ENCODE measurements at places on chromosomes 6 and 20. TPM values are rescaled to one million over a fixed set of nuclear protein-coding genes. Genes with fewer than 3 reads are reported as not detected.
A peak's percentile ranks its signal among the peaks of the same experiment; 100 is the strongest.

GRCh38 chr20:50191544-50192363, 1.1 kb downstream of the CEBPB start:
- DNase-seq, result no peak

DNA sequence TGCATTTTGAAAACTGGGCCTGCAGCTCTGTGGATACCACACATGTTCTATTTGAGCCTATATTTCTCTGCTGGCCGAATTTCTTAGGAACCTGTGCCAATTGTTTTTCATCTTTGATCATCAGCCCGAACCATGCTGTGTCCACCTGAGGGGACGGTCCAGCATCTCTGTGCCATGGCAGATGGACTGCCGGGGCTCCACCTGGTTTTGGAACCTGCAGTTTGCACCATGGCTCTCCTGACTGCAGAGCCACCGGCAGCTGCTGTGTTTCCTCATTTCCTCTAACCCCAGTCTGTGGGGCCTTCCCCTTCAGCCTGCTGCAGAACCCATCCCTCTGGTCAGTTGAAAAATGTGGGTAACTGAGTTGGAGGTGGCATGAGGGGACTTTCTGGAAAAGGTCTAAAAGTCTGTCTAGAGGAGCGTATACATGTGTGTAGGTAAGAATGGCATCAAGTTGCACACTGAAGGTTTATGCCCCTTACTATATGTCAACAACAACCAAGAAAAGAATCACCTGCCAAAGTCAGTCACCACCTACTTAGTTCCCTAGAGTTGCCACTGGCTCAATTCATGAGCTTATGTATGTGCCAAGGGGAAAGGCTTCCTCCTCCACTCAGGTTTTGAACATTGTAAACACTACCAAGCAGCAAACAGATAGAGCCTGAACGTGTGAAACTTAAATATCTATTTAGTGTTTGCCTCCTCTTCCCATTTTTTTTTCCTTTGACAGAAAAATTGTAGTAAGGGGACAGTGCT, 548.2 kb downstream of the PRKN start:
- DNase-seq, result no peak

DNA sequence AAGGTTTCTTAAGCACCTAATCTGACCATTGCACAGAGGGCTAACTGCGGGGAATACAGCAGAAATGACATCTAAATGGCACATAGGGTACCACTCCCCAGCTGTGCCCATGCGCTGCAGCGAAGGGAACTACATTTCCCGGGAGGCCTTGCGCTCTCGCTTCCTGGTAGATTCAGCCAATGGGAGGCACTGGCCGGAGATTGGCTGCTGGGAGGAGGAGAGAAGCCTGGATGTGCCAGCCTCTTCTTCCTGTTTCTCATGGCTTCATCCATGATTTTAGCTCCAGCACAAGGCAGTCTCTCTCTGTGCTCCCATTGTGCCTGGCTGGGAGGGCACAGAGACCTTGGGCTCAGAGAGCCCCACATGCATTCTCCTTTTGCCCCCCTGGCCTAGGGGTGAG, 101.7 kb upstream of the FOXA2 start:
- DNase-seq, result peak; percentile 27

GRCh38 chr6:10964684-10965083, 77.8 kb downstream of the SYCP2L start:
- DNase-seq, result no peak

GRCh38 chr6:12450467-12450866, 160.3 kb downstream of the EDN1 start:
- no peak for DNase-seq

- DNase-seq, result no peak
These were observed 52.7 kb upstream of the FRMD1 start for GRCh38 chr6:168131464-168132415.

- no peak for DNase-seq
These were observed 41.2 kb downstream of the SLC35D3 start for GRCh38 chr6:136963259-136963658.

GRCh38 chr6:38865521-38866174, 150.5 kb downstream of the DNAH8 start:
- no peak for DNase-seq

DNA sequence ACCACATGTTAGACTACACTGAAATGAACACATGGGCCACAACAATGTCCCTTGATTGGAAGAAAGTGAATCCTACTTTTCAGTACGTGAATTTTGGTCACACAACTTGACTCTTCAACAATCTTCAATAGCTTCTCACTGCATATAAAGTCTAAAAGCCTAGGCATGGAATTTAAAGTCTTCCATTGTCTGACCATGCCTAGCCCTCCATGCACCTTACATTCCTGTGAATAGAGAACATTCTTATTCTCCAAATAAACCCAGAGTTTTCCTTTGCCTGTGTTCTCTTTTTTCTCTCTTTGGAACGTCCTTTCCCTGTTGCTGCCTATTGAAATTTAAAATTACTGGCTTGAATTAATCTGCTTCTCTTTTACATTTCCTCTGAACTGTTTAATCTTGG, 207.5 kb downstream of the ASCC3 start:
- no peak for DNase-seq

- no peak for DNase-seq
These were observed 66.5 kb upstream of the TFB1M start for GRCh38 chr6:155380666-155381332.

- no peak for DNase-seq
These were observed 239.6 kb downstream of the ANKRD60 start for GRCh38 chr20:57988828-57989227.

DNA sequence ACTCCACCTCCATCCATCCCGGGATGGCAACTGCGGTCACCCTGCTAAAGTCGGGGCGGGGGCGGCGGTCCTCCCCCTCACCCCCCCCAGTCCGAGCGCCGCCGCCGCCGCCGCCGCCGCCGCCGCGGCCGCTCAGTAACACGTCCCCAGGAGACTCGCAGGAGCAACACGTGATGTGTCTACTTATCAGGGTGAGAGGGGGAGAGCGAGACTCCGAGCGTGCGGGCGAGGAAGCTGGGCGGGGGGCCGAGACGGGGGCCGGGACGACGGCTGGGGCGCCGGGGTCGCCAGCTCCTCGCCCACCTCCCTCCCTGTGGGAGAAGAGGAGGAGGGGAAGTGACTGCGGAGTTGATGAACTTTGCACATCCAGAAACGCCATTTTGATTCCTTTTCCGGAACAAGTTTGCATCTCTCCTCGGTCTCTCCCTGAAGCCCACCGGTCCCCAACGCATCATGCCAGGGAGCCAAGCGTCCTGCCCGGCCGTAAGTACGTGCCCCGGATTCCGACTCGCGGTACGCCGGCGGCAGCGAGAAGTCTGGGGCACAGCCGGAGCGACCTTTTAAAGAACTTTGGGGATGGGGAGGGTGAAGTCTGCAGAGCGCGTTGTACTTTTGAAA, at the start of gene RREB1:
Gene RREB1 (plus strand): TSS at position 384 of the 618 bp plus-strand sequence. CDS start 73,951 bp downstream, outside the sequence.
- DNase-seq, result no peak

GRCh38 chr20:58800134-58800871, 50.4 kb downstream of the GNAS-AS1 start:
- DNase-seq, result no peak

GRCh38 chr6:52994839-52995088, 320 bp downstream of the GSTA4 start:
- DNase-seq, result no peak

GRCh38 chr6:102525336-102525735, 1131.8 kb downstream of the GRIK2 start:
- no peak for DNase-seq

DNA sequence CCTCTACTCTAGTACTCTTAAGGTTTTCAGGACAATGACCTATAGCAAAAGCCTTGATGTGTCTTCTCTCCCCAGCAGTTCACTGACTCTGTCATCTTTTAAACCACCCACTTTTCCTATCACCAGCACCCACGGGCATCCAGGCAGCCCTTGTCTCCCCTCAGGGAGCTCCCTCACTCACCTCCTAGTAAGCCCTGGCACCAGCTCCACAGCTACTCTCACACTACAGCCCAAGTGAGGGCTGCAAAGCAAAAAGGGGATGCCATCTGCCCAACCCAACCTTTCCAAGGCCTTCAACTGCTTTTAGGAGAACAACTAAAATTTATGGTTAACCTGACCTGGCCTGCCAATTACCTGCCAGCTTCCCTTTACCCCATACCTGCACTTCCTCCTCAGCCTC, 26.0 kb downstream of the GCLC start:
- no peak for DNase-seq

DNA sequence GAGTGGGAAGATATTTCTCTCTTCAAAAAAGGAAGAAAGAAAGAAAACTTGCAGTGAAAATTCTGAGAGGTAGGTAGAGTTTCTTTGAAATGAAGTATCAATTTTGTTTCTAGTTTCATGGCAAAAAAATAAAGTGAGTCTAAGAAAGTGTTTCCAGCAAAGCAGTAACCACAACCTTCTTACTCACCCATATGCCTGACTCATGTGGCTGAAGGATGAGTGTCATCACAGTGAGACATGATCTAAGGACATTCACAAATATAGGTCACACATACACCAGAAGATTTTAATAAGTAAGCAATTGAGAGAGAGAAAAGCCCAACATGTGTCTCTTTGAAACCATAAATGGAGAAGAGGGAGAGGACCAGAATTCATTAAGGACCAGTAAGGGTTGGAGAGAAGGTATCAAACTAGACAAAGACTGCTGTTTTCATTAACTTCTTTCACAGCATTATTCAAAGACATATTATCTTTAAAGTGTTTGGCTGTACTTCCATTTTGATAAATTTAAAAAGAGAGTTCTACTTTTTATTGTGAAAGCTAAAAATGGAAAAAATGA, 169.5 kb downstream of the FRK start:
- no peak for DNase-seq

DNA sequence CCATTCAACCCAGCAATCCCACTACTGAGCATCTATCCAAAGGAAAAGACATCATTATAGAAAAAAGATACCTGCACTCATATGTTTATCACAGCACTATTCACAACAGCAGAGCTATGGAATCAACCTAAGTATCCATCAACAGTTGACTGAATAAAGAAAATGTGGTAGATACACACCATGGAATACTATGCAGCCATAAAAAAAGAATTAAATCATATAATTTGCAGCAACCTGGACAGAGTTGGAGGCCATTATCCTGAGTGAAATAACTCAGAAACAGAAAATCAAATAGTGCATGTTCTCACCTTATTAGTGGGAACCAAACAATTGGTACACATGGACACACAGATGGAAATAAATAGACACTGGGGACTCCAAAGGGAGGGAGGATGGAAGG, 23.2 kb downstream of the NHSL1 start:
- DNase-seq, result no peak

GRCh38 chr6:129844118-129844891, 16.8 kb downstream of the TMEM244 start:
- DNase-seq, result no peak

DNA sequence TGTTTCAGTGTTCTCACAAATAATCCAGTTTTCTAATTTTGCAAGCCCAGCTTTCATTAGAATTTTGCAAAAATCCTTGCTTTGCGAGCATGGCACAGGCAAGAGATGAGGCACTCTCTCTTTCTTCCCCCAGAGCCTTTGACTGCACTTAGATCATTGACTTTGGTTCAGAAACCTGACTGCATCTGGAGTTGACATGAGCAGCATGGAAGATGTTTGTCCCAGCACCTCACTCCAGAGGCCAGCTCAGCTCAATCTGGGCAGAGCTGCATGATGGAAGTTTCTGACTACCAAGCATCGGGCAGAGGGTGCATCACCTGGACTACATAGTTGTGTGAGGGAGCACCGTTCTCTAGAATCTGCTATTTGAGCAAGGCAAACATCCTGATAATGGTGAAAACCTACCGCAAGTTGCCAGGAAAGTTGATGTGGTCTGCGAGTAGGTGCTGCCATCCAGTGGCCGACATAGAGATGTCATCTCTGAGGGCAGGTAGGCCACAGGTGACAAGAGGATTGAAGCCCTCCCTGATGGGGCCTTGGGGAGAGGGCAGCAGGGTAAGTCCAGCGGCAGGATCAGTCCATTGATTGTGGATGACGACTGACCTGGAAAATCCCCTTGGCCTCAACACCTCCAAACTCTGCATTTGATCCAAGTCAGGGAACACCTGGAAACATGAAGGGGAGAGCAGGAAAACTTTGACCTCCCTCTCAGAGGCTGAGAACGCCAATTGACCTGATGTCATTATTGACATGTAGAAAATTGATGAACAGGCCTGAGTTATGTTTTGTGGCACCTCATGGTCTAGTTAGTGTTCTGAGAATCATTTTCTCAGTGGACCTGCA, 3.8 kb upstream of the LPA start:
- no peak for DNase-seq

DNA sequence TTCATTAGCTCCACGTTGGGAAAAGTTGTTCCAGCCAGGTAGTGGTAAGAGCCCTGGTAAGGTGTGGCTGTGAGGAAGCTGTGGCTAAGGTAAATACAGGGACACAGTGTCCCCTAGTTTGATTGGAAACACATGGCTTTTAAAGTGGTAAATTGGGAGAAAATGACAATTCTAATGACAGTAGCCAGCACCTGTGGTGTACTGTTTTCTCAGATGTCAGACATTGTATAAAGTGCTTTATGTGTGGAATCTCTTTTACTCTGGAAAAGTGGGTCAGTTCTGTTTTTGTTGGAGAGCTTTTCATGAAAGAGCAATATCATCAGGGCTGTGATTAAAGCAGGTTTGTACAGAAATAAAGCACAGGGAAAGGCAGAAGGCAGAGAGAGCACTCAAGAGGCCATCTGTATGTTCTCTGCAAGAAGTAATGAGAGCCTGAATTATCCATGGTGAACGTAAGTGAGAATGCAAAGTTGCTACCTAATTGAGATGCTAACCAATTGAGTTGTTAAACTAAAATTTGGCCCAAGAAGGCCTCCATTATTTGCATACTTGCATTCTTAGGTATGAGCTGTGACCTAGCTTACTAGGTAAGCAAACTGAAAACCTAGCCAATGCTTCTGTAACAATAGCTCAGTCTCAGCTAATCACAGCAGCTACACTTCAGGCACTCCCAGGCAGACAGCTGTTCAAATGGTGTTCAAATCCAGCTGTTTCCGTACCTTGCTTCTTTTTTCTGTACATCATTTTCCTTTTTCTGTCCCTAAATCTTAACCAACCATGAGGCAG, 28.2 kb downstream of the MRAP2 start:
- no peak for DNase-seq

DNA sequence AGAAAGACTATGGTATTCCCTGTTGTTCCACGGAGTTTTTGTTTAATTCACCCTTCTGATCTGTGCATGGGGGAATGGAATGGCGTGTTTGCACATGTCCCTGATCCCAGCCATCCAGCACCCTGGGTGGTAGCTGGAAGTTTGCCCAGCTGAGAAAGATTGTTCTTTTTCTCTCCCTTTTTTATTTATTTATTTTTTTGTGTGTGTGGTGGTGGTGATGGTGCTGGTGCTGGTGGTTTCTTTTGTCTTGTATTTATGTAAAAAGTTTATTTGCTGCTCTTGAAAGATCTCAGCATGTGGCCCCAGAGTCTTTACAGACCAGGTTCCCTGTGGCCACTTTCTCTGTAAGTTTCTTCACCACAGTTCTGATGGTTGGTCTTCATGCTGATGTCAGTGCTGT, 372.6 kb downstream of the UTRN start:
- DNase-seq, result no peak

JAG1 gene
- polyA plus RNA-seq, result 152 TPM

GPX5 gene
- not detected for polyA plus RNA-seq

RNF217 gene
- polyA plus RNA-seq, result 15.8 TPM

PSMB9 gene
- 6.2 TPM for polyA plus RNA-seq

CPXM1 gene
- polyA plus RNA-seq, result 256 TPM

EYA4 gene
- 15.8 TPM for polyA plus RNA-seq

TMEM217 gene
- 1.6 TPM for polyA plus RNA-seq

NRSN1 gene
- 0.31 TPM for polyA plus RNA-seq

SLC35D3 gene
- 0.11 TPM for polyA plus RNA-seq

SPTLC3 gene
- 20.1 TPM for polyA plus RNA-seq

PAQR8 gene
- 25.7 TPM for polyA plus RNA-seq

GPR63 gene
- 3.3 TPM for polyA plus RNA-seq

UTRN gene
- 137 TPM for polyA plus RNA-seq

GPR6 gene
- not detected for polyA plus RNA-seq

Data from right renal cortex interstitium (tissue), 3 donors.